Glomerular endothelial cell (primary cell): ENCODE measurements at places on chromosomes 2 and 18.

DNA sequence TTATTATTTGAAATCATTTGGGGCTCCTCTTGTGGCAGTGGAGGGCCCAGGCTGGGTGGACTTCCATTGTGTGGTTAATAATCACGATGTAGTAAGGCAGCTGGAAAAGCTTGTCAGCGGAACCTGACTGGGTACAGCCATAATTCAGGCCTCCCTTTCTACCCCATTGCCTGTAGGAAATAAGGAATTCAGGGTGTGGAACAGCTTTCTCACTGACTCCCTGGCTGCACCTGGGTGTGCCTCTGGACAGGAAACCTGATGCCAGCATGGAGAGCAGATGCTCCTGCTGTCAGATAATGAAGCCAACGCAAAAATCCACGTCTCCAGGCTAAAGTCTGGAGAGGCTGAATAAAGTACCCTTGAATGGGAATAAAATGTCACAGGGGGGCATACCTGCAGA lies 44.2 kb downstream of the LYPD6B start:
- no peak for DNase-seq

DNA sequence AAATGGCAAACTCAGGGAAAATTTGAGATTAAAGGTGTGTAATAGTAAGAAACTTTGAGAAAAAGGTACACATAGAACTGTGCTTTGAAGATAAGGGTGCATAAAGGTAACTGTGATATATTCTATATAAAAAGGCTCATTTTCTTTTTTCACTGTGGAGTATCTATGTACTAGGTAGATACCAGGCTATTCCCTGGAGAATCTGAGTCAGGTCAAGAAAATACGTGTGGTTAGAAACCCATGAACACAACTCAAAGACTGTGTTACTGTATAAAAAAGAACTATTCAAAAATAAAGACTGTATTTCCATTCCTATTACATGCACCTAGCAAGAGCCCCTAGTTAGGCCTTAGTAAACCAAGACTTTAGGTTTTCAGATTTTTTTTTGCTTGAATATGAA lies 100.1 kb upstream of the GRB14 start:
- no peak for DNase-seq

DNA sequence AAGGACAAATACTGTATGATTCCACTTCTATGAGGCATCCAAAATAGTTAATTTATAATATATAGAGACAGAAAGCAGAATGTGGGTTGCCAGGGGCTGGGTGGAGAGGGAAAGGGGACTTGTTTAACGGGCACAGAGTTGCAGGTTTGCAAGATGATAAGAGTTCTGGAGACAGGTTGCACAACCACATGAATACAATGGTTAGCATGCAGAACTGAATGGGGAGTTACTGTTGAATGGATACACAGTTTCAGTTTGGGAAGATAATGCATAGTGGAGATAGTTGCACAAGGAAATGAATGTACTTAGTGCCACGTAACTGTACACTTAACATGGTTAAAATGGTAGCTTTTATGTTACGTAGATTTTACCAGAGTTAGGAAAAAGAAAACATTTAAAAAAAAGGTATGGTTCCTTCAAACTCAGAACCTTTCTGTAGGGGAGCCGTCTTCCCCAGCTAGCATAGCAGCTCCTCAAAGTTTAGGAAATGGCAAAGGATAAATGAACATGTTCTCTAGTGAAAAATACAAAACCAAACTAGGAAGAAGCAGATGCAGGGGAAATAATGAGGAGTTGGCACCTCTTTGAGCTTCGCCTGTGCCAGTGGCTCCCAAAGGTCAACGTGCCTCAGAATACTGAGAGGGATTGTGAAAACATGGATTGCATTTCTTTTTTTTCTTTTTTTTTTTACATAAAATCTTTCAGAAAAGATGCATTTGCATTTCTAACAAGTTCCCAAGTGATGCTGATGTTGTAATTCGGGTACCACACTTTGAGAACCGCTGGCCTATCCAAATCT lies 95.2 kb downstream of the ZCCHC2 start:
- no peak for DNase-seq

DNA sequence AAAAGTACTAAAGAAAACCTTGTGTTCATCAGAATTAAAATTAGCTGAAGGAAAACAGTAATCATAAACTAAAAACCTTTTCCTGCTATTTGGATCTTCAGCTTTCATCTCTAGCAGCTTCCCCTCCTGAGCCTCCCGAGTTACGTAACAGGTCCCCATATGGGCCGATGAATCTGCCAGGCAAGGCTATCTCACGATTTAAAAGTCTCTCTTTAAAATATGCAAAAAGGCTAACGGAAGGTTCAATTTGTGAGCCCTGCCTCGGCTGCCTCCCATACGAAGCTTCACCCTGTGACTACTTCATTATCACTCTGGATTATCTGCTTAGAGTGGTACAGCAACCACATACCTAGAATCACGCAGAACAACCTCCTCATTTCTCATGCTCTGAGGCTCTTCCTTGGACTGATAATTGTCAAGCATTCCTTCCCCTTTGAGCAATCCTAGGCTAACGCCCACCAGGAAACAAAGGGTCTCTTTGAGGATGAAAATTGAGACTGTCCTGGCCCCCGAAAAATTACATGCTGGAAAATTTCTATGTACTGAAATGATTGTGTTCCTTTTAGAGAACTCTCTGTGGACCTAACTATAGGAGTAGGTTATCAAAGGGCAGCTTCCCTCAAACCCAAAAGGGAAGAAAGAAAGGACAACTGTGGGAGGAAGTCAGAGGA lies 147.4 kb downstream of the ZEB2 start:
- no peak for DNase-seq

GRCh38 chr2:69518841-69519240 lies 81.6 kb upstream of the NFU1 start:
- DNase-seq: no peak

DNA sequence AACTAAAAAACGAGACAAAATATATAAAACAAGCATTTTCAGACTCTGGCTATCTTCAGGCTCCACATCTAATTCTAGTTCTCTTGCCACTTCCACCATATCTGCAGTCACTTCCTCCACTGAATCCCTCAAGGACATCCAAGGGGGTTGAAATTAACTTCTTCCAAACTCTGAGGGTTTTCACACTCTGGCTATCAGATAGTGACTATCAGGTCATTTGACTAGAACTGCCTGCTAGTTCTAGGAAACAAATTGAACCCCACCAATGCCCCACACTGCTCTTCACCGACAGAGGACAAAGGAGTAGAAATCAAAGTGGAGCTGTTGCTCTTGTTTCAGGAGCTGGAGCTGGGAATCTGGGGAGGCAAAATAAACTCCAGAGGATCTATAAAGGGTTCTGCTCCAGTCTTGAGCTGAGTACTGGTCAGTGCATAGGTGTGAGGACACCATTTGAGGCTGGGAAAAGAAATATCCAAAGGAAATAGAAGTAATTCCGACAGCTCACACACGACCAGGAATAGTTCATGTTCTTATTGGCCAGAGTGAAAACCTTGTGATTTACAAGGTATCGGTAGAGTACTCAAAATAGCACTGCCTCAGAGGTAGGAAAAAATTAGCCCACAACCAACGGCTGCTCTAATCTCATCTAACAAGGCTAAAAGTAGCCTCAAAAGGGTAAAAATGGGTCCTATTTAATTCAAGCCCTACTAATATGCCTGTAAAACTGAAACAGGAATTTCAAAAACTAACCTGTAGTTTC lies 71.3 kb downstream of the SMC6 start:
- DNase-seq: no peak
